ENCODE measurements at places on chromosomes 1 and 21. TPM values are rescaled to one million over a fixed set of nuclear protein-coding genes. Genes with fewer than 3 reads are reported as not detected.

DNA sequence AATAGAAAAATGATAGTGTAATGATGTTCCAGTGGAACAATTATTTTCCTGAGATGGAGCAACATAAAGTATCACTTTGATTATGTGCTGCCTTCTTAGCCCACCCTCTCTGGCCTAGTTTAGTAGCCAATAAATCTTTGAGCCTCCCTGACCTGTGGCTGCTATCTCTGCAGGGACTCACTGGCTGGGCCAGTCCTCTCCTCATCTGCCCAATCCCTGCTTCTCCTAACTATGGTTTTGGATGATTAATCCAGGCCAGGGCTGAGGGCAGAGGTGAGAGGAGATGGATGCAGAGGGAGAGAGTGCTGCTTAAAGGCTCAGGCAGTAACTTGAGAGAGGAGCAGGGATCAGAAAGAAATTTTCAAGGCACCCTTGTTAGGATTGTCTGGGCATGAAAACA, 89.0 kb upstream of the CD34 start:
- DNase-seq, result peak; percentile 1

The TMEM51 gene
- 3.2 TPM for total RNA-seq

The RGL1 gene
- 22.7 TPM for total RNA-seq

DNA sequence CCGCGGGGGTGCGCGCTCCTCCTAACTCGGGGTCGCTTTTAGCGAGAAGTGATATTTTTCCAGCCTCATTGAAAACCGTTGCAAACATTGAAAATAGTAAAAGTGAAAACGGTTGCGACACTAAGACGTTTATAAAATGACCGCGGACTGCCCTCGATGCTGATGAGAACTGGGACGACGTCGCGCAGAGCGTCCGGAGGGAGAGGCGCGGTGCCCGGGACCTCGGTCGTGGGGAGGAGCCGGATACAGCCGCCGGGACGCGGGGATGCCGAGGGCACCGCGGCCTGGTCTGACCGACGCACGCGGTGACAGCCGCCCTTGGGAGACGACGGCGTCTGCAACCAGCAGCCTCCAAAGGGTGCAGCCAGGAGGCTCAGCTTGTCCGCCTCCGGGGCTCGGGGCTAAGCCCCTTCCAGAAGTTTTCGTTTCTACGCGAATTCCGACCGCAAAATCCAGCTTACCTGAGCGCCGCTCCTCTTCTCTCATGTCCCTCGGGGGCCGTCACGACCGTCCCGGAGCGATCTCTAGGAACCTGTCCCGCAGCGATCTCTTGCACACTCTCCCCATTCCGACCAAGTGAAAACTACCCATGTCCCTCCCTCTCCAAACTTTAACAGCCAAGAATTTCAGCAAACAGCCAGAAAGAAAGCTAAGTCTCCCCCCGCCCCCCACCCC, 144.4 kb upstream of the ETS2 start:
- no peak for DNase-seq

- no peak for DNase-seq
These were observed 393.1 kb downstream of the CAMTA1 start for GRCh38 chr1:7178336-7178735.

GRCh38 chr21:36166705-36167104, 10.1 kb downstream of the DOP1B start:
- no peak for DNase-seq
